ENCODE measurements at places on chromosomes 6 and 20.

- DNase-seq = no peak
These were observed 226.8 kb downstream of the UST start for GRCh38 chr6:148973538-148974208.

- DNase-seq = no peak
These were observed at the start of gene HLA-DQA1 for GRCh38 chr6:32637219-32637880. TSS of gene HLA-DQA1 (plus strand) at chr6:32637406. CDS start at chr6:32637459, 53 bp downstream.

- peak; percentile 83 for DNase-seq
These were observed 14.7 kb downstream of the HLA-F start for GRCh38 chr6:29737707-29738630.

DNA sequence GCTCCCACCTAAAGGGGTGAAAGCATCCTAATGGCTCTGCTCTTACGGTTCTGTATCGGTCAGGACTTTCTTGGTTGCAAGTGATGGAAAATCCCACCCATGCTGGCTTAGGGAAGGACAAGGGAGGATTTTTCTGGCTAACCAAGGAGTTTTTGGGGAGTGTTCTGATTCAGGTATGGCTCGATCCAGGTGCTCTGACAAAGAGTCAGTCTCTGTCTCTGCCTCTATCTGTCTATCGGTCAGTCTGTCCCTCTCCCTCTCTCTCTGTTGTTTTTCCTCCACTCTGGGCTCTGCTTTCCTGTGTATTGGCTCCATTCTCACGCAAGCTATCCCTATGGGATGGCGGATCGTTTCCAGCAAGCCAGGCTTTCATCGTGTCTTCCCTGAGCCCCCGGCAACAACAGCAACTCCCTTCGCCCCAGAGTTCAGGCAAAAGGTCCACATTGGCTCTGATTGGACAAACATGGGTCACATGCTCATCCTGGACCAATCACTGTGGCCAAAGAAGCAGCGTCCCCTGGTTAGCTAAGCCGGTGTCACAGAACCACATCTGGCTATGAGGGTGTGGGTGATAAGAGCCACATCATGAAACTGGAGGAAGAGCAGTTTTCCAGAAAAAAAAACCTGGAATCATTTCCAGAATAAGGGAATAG is 160.3 kb downstream of the BMP7 start:
- no peak for DNase-seq

DNA sequence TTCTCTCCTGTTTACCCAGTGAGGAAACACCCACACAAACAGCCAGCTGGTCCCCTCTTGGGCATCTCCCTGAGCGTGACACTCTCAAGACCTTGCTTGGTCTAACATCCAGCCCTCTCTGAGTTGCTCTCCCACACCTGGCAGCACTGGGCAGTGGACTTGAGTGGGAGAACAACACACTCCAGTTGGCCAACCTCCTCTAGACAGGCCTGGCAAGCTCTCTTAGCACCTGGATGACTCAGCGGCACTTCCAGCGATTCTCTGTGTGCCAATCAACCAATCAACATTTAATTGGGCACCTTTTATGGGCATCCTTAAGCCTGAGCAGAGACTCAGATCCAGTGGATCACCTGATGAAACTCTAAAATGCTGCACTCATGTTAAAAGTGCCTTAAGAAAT is 76.6 kb upstream of the QKI start:
- no peak for DNase-seq

DNA sequence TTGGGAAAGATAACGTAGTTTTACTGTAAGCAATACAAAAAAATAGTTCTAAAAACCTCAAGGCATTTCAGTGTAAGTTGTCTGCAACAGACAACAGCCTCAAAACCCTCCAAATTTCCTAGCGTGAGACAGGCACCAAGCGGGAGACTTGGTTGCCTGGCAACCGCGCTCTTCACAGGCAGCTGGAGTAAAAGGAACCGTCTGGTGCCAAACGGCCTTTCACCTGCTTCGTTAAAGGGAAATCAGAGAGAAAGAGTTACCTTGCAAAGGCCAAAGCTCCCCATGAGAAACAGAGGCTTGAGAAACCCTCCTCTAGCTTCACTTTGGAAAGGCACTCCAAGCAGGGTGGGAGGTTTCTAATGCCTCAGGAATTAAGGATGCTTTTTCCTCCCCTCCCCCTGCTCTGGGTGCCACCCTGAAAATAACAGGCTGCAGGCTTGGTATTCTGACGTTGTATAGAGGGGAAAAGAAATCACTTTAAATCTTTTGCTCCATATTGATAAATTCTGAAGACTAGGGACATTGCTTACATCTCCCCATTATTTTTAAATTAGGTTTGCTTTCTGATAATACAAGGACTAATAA is 129.7 kb upstream of the UFL1 start:
- no peak for DNase-seq

GRCh38 chr6:148164645-148165044 is 178.0 kb upstream of the SASH1 start:
- no peak for DNase-seq

DNA sequence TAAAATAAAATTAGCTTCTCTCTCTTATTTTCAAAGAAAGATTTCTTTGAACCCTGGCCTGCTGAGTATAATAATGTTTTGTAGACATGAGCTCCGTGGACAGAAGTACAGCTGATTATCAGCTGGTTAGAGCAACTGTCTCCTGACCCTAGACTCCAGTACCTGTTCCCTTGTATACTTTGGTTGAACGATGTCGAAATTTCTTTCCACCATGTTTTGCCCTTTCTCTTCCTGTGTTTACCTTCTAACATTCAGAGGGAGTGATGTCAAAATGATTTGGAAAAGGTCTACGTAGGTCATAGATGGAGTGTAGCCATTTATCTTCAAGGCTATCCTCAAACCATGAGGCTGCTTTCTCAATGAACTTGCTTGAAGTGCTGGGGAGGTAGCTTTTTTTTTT is 16.8 kb upstream of the ADTRP start:
- DNase-seq = no peak

GRCh38 chr6:56802584-56802983 is 152.3 kb upstream of the BEND6 start:
- DNase-seq = no peak

- DNase-seq = no peak
These were observed 48.1 kb downstream of the PRL start for GRCh38 chr6:22248513-22249308.

All from CD4-positive, alpha-beta T cell treated with Interleukin-6 for 4 hours (primary cell).